ENCODE measurements at places on chromosomes 1 and 21.
A peak's percentile ranks its signal among the peaks of the same experiment; 100 is the strongest.

DNA sequence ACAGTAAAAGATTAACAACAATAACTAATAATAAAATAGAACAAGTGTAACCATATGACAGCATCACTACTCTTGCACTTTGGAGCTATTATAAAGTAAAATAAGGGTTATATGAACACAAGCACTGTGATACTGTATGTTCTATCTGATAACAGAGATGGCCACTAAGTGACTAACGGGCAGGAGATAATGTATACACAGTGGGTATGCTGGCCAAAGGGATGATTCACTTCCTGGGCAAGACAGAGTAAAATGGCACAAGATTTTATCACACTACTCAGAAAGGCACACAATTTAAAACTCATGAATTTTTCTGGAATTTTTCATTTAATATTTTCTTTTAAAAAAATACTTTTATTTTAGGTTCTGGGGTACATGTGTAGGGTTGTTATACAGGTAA lies 12.3 kb downstream of the SLC9C2 start:
- no peak for DNase-seq

DNA sequence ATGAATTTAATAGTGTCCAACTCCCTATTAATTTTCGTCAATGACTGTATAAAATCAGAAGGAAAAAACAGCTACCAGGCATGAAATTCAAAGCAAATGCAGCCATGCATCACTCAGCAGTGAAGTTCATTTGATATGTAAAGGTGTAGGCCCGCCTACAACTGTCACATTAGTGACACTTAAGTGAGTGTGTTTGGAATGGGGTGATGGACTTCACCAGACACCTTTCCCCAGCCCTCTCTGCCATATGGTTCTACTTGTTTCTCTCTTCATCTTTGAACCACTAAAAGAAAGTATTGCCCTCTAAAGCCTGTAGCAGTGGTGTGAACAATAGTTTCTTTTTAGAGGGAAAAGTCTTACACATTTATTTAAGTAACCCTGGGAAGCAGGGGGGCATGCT lies 124.0 kb downstream of the SIPA1L2 start:
- no peak for DNase-seq

DNA sequence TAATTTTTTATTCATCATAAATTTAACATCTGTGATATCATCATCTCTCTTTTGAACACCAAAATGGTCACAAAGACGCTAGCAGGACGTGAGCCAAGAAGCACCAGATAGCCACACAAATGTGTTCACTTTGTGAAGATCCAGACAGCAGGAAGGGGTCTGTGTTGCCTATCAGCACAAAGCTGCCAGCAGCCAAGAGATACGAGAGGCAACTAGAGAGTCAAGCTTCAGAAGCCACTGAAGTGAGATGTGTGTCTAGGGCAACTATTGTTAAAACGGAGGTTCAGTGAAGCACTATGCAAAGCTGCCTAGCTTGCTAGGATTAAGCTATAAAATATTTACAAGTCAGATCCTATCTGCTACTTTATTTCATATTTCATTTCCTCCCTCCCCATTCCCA lies 45.3 kb downstream of the NDC1 start:
- DNase-seq, result no peak

- DNase-seq, result no peak
These were observed 963.4 kb upstream of the ADGRL4 start for GRCh38 chr1:79969886-79970285.

GRCh38 chr1:47853059-47853458 lies 144.1 kb downstream of the TRABD2B start:
- no peak for DNase-seq

GRCh38 chr1:208880433-208881100 lies 636.4 kb upstream of the PLXNA2 start:
- DNase-seq, result no peak

- DNase-seq, result no peak
These were observed 497.8 kb downstream of the TTLL7 start for GRCh38 chr1:83500987-83501591.

DNA sequence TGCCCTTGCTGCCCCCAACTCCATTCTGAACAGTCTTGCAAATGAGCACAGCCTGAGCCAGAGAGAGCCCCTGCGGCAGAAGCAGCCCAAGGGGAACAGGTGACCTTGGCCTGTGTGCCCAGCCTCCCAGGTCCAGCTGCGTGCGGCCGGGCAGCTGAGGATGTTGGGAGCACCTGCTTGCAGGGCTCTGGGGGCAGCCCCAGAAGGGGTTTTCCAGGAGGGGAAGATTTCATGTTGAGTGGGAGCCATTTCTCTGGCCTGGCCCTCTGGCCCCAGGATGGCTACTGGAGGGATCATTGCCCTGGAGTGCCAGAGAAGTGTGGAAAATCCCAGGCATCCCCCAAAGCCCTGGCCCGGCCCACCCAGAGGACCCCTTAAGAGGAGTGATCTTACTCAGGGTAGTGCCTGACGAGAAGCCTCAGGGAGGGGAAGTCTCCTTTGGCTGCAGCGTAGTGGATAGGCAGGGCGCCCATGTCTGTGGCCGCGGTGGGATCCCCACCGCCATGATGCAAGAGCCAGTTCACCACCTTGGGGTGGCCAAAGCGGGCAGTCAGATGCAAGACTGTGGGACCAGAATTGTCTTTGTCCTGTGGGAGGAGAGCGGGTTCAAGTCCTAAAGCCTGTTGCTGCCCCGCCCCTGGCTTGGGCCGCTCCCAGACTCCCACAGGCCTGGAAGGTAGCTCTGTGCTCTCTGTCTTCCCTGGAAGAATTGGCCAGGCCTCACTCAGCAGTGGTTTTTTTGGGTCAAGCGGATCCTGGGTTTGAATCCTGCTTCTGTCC lies 20.6 kb upstream of the RNU1-4 start:
- DNase-seq, result no peak

DNA sequence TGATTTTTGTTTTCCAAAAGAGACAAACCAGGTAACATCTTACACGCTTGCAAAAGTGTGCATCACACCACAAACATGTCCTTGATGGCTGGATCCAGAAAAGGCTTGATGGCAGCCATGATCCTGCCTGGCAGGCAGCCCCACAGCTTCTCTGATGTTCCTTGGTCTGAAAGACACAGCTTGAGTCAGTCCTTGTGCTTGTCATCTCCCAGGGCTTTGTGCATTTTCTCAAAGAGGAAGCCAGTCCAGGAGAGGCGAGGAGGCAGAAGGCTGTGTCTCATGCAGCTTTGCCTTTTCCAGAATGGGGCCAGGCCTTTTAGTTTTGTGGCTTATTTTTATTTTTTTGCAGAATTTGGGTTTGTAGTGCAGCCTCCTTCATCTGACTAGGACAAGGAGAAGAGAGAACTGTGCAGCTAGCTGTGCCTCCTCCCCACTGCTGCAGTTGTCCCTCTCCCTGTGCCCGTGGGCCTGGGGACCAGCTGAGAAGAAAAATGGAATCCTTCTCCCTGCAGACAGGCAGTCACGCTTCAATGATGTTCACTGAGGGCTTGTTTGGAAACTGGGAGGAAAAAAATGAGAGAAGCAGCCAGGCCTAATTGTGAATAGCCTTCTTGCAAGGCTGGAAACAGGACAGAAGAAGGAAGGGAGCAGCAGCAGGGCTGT lies 7.4 kb downstream of the FNDC5 start:
- DNase-seq, result no peak

- no peak for DNase-seq
These were observed 135.2 kb downstream of the NTPCR start for GRCh38 chr1:233085566-233085965.

- DNase-seq, result no peak
These were observed 53.2 kb downstream of the TRIM33 start for GRCh38 chr1:114457675-114458236.

DNA sequence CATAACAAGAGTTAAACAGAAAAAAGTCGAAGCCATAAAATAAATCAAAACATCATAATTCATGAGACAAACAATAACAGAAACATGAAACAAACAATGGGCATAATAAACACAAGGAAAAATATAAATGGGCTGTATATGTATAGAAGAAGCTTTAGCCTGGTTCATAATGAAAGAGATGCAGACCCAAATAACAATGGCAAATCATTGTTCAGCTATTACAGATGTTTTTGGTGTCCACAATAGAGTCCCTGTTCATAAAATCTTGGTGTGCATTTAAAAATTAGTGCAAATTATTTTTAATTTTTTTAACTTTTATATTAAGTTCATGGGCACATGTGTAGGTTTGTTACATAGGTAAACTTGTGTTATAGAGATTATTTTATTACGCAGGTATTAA lies 1185.9 kb upstream of the B3GALT2 start:
- no peak for DNase-seq

DNA sequence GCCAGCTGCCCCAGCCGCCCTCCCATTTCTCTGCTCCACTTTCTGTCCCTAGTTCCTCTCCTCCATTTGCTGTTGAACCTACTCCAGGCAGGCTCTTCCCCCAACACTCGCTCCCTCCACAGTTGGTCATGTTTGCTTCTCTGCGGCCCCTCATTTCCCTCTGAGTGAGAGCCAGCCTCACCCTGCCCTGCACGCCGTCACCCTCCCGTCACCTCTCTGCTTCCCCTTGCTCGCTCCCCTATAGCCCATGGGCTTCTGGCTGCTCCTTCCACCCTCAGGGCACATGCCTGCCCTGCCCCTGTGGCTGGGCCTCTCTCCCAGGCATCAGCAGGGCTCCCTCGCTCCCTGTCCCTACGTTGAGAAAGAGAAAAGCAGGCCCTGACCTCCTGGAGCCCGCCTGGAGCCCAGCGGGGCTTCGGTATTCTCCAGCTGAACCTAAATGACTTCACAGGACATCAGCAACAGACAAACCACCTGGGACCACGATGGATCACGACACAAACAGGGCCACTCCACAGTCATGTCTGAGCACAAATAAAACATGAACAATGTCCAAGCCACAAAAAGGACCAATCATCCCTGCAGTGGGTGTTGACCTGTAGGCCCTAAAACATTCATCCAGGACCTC lies 13.3 kb upstream of the THEMIS2 start:
- no peak for DNase-seq

DNA sequence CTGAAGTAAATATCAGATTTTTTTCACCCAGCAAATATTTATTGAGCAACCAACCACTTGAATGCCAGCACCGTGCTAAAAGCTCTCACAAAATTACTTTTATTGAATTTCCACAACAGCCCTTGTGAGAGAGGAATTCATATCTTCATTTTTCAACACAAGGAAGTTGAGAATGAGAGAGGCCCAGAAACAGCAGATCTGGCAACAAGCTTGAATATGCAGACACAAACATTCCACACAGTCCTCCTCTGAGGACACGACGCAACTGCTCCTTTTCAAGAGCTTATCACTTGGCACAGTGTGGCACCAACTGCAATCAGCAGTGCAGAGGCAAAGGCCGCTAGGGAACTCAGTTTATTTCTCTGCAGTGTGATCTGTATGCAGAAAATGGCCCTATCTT lies 32.2 kb upstream of the IFNAR2 start:
- DNase-seq, result no peak

- no peak for DNase-seq
These were observed 444.9 kb upstream of the B3GALT2 start for GRCh38 chr1:193631306-193631705.

DNA sequence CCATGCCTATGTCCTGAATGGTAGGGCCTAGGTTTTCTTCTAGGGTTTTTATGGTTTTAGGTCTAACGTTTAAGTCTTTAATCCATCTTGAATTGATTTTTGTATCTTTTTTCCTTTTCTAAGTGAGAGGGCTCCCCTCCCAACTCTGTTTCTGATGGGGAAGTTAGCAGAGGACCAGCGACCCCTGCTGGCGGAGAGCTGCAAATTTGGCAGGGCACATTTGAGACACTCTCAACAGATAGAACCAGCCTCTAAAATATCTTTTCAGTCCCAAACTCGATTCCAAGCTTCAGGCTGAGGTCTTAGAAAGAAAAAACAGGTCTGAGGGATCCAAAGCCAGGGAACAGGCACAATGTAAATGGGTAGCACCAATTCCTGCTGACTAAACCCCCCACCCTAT lies 32.5 kb downstream of the LRRC3 start:
- peak; percentile 42 for DNase-seq

- no peak for DNase-seq
These were observed 13.2 kb upstream of the PLXNA2 start for GRCh38 chr1:208257351-208257750.

DNA sequence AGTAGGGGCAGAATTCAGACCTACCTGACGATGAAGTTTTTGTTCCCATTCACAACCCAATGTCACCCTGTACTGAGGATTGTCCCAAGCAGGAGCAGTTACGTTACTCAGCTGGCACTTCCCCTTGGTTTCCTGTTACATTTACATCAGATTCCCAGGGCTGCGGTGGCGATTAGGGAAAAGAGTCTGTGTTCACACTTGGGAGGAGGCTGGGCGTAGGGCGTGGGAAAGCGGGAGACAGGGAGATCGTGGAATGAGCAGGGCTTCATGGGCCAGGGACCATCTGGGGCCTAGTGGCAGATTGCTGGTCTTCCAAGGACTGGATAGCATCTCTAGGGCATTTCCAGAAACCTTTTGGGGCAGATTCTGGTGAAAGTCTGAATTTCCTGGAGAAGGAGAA lies 39.0 kb downstream of the TBX19 start:
- DNase-seq, result no peak

GRCh38 chr1:239995281-239995680 lies 96.4 kb upstream of the FMN2 start:
- DNase-seq, result no peak

- DNase-seq, result peak; percentile 24
These were observed 68.5 kb upstream of the ZBTB18 start for GRCh38 chr1:243982447-243983018.

GRCh38 chr1:41469706-41470105 lies 14.8 kb downstream of the EDN2 start:
- DNase-seq, result no peak

DNA sequence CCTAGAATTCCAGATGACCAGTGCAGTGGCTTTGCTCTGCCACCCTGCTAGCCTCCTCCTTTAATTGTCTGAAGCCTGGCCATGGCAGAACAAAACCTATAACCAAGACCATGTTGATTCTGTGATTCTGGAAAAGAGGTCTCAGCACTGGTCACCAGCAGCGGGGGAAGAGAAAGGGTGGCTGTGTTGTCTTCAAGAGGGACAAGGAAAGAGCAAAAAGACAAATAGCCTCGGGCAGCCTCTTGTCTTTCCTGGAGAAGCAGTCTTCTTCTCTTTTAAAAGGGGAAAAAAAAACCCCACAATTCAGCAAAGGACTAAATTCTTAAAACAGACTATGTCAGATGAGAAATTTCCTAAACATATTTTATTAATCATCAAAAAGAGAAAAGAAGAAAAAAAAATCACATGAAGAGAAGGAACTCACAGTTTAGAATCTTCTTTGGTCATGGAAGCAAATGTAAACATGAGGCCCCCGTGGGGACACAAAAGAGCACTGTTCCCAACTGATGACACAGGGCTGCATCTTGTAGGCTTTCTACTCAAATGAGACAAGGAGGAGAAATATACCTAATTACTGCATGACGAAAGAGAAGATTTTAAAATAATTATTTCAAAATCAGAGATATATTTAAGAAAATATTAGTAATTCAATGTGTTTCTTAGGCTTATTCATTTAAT lies 36.3 kb upstream of the RAP1GAP start:
- DNase-seq, result peak; percentile 88

GRCh38 chr1:165675794-165676193 lies 22.6 kb downstream of the ALDH9A1 start:
- DNase-seq, result no peak

DNA sequence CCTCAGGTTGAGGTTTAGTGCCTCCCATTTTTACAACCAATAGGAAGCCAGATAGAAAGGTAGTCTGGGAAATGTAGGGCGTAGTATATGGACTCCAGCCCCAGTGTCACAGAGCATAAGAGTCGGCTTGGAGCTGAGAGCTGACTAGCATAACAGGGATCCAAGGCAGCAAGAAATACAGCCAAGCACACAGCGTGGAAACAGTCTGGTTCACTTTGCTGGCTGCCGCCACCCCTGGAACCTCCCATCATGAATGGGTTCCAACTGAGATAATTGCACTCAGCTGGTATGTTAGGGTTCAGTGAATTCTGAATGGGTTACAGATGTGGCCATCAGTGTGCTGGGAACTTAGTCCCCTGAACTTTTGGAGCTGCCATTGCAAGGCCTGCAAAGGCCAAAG lies 76.7 kb upstream of the GPR88 start:
- DNase-seq, result no peak
